ENCODE measurements at places on chromosomes 7 and 10.
A peak's percentile ranks its signal among the peaks of the same experiment; 100 is the strongest.

- DNase-seq = no peak
These were observed 254.9 kb downstream of the KIAA1217 start for GRCh38 chr10:24463611-24464426.

GRCh38 chr10:132574783-132575319 lies 37.3 kb downstream of the INPP5A start:
- no peak for DNase-seq

DNA sequence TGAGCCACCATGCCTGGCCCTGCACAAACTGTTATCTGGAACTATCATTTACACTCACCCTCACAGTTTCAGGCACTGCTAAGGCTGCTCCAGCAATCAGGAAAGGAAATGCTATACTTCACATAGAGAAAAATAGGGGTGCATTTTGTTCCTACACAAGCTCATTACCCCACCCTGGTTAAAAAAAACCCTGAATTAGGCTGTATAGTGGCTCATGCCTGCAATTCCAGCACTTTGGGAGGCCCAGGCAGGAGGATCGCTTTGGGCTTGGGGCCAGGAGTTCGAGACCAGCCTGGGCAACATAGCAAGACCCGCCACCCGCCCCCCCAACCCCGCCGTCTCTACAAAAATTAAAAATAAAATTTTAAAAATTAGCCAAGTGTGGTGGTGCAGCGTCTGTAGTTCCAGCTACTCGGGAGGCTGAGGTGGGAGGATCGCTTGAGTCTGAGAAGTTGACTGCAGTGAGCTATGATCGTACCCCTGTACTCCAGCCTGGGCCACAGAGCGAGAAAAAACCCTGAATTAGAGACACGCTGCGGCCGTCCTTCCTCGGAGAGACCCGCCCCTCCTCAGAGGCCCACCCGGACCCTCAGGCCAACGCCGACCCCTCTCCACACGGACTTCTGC lies 539 bp downstream of the PTCD1 start:
- DNase-seq = no peak

DNA sequence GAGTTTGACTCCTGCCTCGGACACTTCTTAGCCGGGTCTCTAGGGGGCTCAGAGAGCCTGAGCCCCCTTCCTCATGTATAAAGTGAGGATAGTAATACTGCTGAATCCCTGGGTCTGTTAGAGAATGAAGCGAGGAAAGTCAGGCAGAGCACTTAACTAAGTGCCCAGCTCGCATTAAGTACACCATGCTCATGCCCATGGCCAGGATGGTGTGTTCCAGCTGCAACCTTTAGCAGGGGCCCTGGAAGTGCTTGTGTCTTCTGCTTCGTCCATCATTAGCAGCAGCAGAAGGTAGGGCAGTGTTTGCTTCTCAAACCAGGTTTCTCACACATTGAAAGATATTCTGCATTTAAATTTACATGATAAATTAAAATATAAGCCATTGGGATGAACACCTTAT lies 27.3 kb upstream of the WDFY4 start:
- DNase-seq = no peak

DNA sequence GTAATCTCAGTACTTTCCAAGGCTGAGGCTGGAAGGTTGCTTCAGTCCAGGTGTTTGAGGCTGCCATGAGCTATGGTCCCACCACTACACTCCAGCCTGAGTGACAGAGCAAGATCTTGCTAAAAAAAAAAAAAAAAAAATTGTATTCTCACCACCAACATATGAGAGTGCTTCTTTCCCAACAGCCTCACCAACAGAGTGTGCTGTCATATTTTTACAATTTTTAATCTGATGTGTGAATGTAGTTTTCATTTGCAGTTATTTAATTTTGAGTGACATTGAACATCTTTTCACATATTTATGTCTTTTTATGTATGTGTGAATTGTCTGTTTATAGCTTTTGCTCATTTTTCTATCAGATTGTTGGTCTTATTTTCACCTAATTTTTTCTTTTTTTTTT lies 35.2 kb downstream of the MYO1G start:
- DNase-seq = no peak

DNA sequence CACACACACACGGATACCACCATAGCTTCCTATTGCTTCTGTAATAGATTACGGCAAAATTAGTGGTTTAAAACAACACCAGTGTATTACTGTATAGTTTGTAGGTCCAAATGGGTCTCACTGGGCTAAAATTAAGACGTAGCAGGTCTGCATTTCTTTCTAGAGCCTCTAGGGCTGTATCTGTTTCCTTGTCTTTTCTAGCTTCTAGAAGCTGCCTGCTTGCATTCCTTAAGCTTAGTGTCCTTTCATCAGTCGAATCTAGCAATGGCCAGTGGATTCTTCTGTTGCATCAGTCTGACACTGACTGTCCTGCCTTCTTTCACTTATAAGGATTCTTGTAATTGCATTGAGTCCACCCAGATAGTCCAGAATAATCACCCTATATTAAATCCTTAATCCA lies 882.3 kb downstream of the PCDH15 start:
- DNase-seq = no peak

- DNase-seq = peak; percentile 41
These were observed 89.3 kb downstream of the BEND7 start for GRCh38 chr10:13439313-13440184.

DNA sequence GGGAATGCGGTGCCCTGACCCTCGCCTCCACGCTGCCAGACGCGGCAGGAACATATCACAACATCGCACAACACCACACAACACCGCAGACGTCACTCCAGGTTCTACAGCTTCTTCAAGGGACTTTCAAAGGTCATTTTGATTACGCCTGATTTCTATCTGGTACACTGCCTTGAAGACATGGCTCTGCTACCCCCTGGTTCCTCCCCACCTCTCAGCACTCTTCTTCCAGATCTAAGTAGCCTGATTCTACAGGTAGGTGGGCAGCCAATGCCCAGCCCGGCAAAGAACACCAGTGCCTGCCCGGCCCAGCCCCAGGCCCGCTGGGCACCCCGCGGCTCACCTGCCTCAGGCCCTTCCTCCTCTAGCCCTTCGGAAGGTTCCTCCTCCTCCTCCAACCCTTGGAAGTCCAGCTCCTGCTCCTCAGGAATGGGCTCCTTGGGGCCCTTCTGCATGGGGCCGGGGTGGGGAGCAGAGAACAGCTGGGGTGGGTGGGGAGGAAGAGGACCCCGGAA lies 8.4 kb downstream of the GIGYF1 start:
- no peak for DNase-seq

GRCh38 chr7:47185170-47185569 lies 396.7 kb downstream of the TNS3 start:
- no peak for DNase-seq

Data from mesothelial cell of epicardium (in vitro differentiated cells).